ENCODE measurements at places on chromosomes 11 and 22.

DNA sequence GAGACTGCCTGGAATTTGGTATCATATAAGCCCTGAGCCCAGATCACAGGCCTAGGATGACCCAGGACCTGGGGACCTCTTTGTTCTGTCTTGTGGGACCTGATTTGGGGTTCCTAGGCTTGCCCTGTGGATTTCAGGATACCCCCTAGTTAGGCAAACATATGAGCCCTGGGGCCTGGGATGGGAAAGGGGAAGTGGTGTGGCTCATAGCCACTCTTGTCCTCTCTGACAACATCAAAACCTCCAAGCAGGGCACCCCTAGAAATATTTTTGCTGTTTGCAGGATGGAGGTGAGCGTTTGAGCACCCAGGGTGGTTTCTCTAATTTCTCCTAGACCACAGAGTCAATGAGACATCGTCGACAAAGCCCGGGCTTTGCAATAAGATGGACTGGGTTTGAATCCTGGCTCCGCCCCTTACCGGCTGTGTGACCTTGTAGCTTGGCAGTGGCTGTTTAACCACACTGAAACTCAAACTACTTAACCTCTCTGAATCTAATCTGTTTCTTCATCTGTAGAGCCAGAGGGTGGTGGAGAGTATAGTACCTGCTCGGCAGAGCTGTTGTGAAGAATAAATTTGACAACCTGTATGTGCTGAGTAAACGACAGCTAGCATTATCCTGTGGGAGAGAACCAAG, 5.3 kb upstream of the LRRC10B start:
- no peak for DNase-seq

- no peak for DNase-seq
Observed at GRCh38 chr22:49359076-49359475, 468.6 kb downstream of the BRD1 start.

DNA sequence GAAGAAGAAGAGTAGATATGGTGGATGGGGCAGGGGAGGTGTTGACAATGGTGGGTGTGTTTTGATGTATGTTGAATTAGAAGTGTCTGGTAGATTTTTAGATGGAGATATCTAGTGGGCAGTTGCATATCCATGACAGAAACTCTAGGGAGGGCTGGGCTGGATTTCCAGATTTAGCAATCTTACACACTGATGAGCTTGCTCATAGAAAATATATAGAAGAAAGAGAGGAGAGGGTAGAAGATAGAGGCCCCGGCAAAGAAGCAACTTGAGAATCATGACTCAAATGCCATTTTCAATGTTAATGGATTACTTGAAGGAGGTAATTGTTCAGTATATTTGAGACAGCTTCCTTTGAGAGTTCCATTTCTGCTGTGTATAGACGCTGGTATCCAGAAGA, 8.2 kb downstream of the REXO2 start:
- no peak for DNase-seq

- DNase-seq: no peak
Observed at GRCh38 chr11:69928121-69928520, 108.9 kb upstream of the FGF3 start.

DNA sequence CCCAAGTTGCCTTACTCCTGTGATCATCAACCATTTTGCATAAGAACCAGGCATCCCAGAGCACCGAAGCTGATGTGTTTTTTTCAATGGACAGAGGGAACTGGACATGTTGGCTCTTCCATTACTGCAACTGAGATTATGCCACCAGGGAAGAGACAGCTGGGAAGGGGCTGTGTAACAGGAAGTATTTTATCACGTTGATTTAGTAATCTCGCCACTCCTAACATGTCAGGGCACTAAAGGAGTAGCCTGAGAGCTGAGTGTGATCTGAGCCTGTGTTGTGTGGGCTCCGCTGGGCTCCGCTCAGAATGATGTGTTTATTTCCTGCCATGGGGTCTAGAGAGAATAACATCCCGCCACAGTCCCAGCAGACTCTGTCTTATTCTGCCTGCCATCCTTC, 165.4 kb downstream of the GRIK4 start:
- no peak for DNase-seq

GRCh38 chr11:41246399-41246745, 213.1 kb downstream of the LRRC4C start:
- no peak for DNase-seq

GRCh38 chr11:73047773-73048371, 94.2 kb downstream of the FCHSD2 start:
- no peak for DNase-seq

GRCh38 chr11:125123947-125124617, 12.7 kb upstream of the TMEM218 start:
- DNase-seq: no peak

DNA sequence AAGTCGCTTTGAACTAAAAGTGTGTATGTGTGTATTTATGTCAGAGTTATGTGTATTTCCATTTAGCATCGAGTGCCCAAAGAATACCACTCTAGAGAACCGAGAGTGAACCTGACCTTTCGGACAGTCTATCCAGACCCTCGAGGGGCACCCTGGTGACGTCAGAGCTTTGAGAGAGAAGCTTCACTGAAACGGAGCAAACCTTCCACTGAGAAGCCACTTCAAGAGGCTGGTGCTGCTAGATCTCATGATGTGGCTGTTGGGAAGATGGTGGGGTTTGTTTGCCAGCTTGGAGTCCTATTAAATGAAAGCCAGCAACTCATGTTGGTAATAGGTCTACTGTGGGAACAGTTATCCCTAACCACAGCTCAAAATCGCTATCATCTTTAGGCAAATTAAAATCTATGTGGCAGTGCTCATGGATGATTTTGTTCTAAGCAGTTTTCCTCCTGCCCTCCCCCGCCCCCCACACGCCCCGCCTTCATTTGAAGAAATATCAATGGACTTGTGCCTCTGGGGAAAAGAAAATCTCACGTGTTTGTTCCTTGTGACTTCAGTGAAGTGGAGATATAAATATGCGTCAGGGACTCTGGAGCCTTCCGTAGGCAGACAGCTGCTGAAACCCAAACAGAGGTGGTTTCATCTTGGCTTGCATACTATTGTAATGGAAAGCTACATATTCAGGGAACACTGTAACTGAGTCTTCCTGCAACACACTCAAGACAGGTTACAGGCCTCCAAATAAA, 22.4 kb upstream of the C11orf96 start:
- DNase-seq: no peak

DNA sequence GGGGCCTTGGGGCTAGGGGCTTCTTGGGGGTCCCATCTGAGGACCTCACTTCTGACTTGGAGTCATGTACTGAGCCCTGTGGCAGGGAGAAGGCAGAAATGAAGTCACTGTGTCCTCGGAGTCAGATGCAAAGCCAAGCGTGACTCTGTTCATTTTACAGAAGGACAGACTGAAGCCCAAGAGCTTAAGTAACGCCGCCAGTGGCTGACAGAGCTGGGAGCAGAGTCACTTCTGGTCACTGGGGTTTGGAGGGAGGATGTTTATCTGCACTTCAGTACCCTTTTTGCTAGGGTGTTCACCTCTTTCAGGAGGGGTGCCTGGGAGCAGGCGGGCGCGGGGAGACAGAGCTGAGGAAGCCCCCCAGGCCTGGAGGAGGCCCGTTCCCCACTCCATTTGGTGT, 10.7 kb downstream of the CD6 start:
- DNase-seq: no peak

DNA sequence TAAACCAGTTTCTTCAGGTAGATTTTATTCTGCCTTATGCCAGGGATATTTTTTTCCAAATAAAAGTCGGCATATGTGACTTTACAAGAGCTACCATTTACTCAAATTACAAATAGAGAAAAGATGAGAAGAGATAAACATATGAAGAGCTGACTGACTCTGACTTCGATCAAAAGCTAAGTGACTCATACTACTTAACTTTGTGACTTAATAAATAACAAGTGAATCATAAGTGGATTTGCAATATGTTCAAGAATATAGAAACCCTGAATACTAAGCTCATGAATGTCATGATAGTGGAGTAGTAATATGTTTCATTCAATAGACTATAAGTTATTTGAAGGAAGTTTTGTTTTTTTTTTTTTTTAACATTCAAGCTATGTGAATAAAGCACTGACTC, 130.5 kb upstream of the ANO3 start:
- DNase-seq: no peak

- no peak for DNase-seq
Observed at GRCh38 chr11:31625868-31626267, 116.3 kb downstream of the ELP4 start.

DNA sequence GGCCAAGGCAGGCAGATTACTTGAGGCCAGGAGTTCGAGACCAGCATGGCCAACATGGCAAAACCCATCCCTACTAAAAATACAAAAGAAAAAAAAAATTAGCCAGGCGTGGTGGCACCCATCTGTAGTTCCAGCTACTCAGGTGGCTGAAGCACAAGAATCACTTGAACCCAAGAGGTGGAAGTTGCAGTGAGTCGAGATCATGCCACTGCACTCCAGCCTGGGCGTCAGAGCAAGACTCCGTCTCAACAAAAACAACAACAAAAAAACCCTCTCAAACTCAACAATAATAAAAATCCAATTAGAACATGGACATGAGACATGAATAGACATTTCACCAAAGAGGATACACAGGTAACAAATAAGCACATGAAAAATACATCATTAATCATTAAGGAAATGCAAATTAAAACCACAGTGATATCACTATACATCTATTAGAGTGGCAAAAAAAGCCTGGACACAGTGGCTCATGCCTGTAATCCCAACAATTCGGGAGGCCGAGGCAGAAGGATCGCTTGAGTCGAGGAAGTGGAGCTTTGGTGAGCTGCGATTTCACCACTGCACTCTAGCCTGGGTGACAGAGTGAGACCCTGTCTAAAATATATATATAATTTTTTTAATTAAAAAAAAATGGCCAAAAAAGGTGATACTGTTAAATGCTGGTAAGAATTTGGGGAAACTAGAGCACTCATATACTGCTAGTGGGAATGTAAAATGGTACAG, 12.7 kb upstream of the SEPTIN5 start:
- DNase-seq: no peak

GRCh38 chr11:124751741-124752470, at the start of gene VSIG2:
TSS of gene VSIG2 (minus strand) at chr11:124752255. CDS start at chr11:124752137, 118 bp downstream.
- DNase-seq: no peak

- no peak for DNase-seq
Observed at GRCh38 chr11:37804666-37805065, 1206.6 kb upstream of the RAG2 start.

- DNase-seq: no peak
Observed at GRCh38 chr11:133917921-133918607, 38.7 kb downstream of the IGSF9B start.

- DNase-seq: peak; percentile 90
Observed at GRCh38 chr11:83611600-83611999, 325.4 kb upstream of the CCDC90B start.

DNA sequence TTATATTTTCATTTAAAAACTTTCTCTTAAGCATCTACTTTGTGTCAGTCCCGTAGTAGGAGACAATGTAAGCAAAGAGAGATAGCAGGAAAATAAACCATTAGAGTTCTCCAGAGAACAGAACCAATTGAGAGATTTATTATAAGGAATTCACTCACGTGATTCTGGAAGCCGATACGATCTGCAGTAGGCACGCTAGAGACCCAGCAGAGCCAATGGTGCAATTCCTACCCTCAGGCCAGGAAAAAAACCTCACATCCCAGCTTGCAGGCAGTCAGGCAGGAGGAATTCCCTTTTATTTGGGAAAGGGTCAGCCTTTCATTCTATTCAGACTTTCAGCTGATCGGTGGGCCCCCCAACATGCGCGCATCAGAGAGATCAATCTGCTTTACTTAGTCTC, 7.3 kb upstream of the PLEKHA7 start:
- no peak for DNase-seq

GRCh38 chr22:31726692-31727091, 23.2 kb downstream of the PRR14L start:
- no peak for DNase-seq

DNA sequence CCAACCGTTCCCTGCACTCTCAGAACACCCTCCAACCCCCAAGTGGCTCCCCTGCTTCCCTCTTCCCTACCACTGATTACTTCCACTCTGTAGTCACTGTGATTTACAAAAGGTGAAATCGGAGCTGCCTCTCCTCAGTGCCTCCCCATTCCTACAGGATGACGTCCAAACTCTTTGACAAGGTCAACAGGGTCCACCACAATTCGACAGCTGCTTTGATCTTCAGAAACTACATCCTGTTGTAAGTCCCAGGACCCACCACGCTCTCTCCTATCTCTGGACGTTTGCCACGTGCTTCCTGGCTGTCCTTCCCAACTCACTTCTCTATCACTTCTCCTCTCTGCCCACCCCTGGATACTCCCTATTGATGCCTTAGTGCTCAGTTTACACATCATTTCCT, 85.0 kb upstream of the EIF3D start:
- no peak for DNase-seq

GRCh38 chr11:16111690-16112089, 244.7 kb downstream of the SOX6 start:
- no peak for DNase-seq

GRCh38 chr11:119149018-119149785, at the start of gene ABCG4:
TSS of gene ABCG4 (plus strand) at chr11:119149052. CDS start at chr11:119149966, 914 bp downstream.
- no peak for DNase-seq

DNA sequence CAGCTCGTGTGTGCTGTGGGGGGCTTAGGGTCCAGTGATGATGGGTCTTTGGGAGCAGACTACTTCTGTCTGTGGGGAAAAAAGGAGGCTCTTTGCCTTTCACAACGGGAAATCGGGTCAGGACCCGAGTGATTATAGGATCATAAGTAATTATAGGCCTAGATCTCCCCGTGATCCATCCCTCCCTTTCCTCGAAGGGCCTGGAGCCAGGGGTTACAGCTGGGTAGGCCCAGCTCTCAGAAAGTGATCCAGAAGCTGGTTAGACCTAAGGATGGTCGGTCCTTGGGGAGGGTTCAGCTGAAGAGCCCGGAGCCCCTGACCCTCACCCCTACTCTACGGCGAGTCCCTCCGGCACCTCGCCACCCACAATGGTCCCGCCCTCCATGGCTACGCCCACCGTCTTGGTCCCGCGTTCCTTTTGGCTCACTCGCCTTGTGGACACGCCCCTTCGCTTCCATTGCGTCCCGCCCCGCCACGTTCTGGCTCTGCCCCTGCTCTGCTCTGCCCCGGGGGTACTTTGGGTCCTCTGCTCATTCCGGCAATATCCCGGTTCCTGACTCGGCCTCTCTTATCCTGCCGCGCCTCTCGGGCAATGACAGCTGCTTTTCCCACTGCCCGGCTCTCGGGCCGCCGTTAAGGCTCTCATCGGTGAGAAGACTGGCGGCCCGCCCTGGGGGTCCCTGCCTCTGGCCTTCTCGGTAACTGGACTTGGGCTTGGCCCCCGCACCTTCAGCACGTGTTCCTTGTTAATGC, 5.0 kb downstream of the IGSF22 start:
- DNase-seq: peak; percentile 77
